ENCODE measurements at places on chromosomes 1 and 21.

DNA sequence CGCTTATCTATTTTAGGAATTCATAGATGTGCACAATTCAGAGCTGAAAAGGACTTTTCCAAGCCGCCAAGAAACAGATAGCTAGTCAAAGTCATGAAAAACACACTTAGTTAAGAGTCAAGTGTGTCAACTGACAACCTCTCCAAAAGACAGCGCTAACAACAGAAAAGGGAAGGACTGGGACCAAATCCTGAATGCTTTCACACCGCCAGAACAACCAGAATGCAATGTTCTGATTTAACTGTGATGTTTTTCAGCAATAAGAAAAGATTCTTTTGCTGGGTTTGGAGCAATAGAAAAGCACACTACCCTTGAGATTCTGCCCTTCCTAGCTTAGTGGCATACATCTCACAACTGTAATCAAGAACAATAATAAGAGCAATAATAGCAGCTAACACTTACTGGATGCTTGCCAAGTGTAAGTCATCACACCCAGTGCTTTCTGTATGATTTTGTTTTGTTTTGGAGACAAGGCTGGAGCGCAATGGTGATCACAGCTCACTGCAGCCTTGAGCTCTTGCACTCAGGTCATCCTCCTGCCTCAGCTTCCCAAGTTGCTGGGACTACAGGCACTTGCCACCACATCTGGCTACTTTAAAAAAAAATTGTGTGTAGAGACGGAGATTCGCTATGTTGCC lies 33.9 kb upstream of the SDC3 start:
- no peak for DNase-seq

DNA sequence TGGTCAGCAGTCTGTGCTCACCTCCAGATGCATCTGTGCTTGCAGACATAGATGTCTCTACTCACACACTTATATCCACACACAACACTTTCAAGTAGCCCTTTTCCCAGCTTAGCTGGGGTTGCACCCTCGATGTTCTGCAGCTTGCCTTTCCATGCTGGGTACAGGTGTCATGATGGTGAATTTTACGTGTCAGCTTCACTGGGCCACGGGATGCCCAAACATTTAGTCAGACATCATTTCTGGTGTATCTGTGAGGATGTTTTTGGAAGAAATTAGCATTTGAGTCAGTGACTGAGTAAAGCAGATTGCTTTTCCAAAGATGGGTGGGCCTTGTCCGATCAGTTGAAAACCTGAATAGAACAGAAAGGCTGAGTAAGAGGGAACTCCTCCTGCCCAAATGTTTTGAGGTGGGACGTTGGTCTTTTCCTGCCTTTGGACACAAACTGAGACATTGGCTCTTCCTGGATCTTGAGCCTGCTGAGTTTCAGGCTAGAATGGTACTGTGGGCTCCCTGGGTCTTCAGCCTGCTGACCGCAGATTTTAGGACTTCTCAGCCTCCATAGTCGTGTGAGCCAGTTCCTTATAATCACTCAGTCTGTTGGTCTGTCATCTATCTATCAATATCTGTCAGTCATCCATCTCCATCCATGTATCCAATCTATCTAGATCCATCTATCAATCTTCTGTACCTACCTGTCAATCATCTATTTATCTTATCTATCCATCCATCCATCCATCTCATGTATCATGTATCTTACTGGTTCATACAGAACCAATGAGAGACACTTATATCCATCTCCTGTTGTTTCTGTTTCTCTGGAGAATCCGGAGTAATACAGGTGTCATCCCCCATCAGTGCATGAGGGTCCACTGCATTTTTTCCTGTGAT lies 12.7 kb upstream of the OBSCN start:
- DNase-seq, result no peak

DNA sequence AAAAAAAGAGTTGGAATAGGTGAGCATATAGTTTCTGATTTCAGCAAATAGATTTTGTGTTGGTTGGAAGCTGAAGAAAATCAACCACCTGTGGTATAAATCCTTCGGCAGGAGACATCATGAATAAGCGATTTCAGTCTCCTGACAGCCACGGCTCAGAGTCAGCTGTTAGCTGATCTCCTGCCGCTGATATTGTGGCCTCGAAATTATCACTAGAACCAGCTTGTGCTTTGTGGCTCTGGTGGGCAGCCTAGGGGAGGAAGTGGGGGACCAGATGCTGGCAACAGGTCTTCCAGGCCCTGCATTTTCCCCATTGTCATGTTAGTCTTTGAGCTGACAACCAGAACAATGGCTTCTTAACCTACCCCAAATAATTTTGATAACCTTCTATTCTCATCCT lies 842 bp upstream of the GCSAML start:
- DNase-seq, result no peak

DNA sequence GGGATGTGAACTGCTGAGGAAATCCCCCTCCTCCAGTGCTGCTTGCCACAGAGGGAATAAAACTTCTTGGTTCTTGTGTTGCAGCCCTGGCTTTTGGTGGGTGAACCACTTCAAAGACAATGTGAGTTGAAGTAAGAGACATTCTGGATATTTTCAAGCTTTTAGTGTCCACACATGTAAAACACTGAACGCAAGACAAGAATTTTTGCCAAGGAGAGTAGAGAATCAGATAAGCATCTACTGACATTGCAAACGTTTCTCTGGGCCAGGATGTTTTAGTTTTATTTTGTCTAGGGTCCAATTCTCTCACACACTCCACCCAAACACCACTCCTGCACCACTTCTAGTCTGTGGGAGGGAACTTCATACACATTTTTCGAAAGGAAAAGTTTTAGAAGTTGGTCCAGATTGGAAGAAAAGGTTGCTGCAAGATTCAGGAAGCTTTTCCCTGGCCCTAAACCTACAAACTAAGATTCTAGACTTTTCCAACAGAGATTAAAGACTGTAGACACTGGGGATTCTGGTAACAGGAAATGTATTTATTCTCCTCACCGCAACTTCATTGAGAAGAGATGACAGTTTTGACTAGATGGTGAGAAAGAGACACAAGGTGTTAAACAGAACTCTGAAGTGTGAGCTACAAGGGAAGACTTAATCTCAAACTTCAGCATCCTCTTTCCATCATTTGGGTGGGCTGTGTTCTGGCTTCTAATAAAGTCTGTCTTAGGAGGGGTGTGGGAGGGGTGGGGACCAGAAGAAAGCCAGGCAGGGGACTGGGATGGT lies 16.1 kb downstream of the FASLG start:
- DNase-seq, result no peak

- no peak for DNase-seq
These were observed 1.9 kb downstream of the TMCO4 start for GRCh38 chr1:19797827-19798226.
